Endothelial cell of umbilical vein (primary cell): ENCODE measurements at places on chromosomes 3 and 15.

DNA sequence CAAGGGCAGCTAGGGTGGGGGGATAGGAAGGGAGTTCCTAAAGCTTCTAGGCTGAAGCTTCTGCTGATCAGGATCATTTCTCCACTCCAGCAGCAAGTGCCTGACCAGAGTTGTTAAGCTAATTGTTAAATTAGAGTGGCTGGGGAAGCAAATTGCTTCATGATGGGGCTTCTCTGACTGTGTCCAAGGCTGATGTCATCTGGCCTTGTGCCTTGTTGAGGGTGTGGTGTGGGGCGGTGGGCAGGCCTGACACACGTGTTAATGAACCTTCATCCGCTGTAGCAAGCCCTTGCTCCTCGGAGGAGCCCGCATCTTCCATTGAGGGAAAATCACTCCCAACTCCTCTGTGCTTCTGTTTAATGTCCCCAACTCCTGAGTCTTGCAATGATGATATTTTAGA lies 84.3 kb upstream of the ROPN1 start:
- H3K27me3 ChIP-seq: peaks cover 2% of the 10 kb centered on the region
- DNase-seq: no peak
- H3K4me1 ChIP-seq: no peaks in the 10 kb centered on the region

DNA sequence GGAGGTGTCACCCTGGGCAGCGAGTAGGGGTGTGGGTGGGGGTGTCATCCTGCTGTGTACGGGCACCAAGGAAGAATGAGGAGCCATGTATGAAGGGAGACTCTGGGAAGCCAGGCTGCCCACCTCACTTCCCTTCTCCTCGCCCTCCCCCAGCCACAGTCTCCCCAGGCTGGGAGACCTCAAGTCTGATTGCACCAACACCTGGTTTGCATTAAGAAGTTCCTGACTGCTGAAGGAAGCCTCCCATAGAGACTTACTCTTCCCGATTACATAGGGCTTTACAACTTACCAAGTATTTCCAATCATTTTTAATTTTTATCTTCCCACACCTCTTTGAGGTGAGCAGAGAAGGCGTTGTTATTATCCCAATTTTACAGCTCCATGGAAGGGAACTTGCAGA lies 29.5 kb upstream of the SMAD3 start:
- no peaks in the 10 kb centered on the region for H3K36me3 ChIP-seq
- H3K4me1 ChIP-seq: peaks cover 19% of the 10 kb centered on the region
- no peak for DNase-seq
- H3K27ac ChIP-seq: no peak overlapping the region
- H3K27me3 ChIP-seq: no peaks in the 10 kb centered on the region
- H3K4me3 ChIP-seq: no peak overlapping the region

GRCh38 chr15:48458876-48459275 lies 127.6 kb downstream of the DUT start:
- H3K27me3 ChIP-seq: no peaks in the 10 kb centered on the region
- H3K4me3 ChIP-seq: no peak overlapping the region
- H3K4me1 ChIP-seq: peaks cover 12% of the 10 kb centered on the region
- H3K27ac ChIP-seq: no peak overlapping the region
- no peak for DNase-seq
- peaks cover 3% of the 10 kb centered on the region for H3K36me3 ChIP-seq

GRCh38 chr3:60536420-60536819 lies 714.8 kb downstream of the FHIT start:
- H3K4me3 ChIP-seq: no peak overlapping the region
- DNase-seq: no peak
- H3K27me3 ChIP-seq: no peaks in the 10 kb centered on the region
- no peaks in the 10 kb centered on the region for H3K4me1 ChIP-seq
- H3K36me3 ChIP-seq: no peaks in the 10 kb centered on the region
- H3K27ac ChIP-seq: no peak overlapping the region

GRCh38 chr3:8743911-8744310 lies 10.3 kb downstream of the CAV3 start:
- H3K27ac ChIP-seq: no peak overlapping the region
- H3K36me3 ChIP-seq: no peaks in the 10 kb centered on the region
- peaks cover 12% of the 10 kb centered on the region for H3K4me1 ChIP-seq
- no peak for DNase-seq
- H3K4me3 ChIP-seq: no peak overlapping the region
- no peaks in the 10 kb centered on the region for H3K27me3 ChIP-seq

- H3K27ac ChIP-seq: no peak overlapping the region
- no peaks in the 10 kb centered on the region for H3K36me3 ChIP-seq
- no peaks in the 10 kb centered on the region for H3K4me1 ChIP-seq
- H3K27me3 ChIP-seq: no peaks in the 10 kb centered on the region
- H3K4me3 ChIP-seq: no peak overlapping the region
These were observed 21.8 kb downstream of the NME9 start for GRCh38 chr3:138307899-138308298.

DNA sequence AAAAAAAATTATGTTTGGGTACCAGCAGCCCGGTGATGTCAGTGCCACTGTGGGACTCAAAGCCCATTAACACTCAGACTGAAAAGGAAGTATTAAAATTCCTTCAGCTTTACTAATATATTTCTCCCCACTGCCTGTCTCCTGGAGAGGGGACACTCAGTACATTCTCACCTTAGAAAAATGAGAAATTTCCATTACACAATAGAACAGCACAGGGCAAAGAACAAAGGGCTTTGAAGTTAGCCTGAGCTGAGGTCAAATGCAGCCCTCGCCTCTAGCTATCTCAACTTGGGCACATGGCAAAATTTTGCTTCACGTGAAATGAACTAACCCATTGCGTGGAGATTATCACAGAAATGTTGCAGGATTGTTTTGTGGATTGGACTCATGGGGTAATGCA lies 80.8 kb downstream of the RARB start:
- peak overlapping the region; percentile 98 for H3K27ac ChIP-seq
- peaks cover 3% of the 10 kb centered on the region for H3K36me3 ChIP-seq
- H3K4me1 ChIP-seq: peaks cover 28% of the 10 kb centered on the region
- H3K4me3 ChIP-seq: no peak overlapping the region

DNA sequence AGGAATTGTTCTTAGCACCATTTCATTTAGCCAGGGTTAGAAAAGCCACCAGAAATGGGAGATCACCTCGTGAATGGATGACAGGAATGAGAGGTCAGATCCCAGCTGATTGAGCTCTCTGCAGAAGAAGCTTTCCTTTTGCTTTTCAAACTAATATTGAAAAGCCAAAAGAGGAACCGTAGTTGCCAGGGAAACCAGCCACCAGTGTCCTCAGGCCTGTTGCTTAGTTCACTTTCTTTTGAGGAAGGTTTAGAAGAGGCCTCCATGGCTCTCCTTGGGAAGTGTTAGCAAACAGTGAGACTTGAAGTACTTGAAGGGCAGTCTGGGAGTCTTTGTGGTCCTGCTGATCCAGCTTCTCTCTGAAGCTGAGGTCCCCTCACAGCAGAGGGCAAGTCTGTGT lies 7.4 kb upstream of the CCK start:
- no peak overlapping the region for H3K4me3 ChIP-seq
- peaks cover 12% of the 10 kb centered on the region for H3K27me3 ChIP-seq
- no peaks in the 10 kb centered on the region for H3K4me1 ChIP-seq
- no peak overlapping the region for H3K27ac ChIP-seq
- DNase-seq: no peak
- no peaks in the 10 kb centered on the region for H3K36me3 ChIP-seq

- H3K4me3 ChIP-seq: no peak overlapping the region
- H3K27ac ChIP-seq: no peak overlapping the region
- peaks cover 2% of the 10 kb centered on the region for H3K27me3 ChIP-seq
- H3K4me1 ChIP-seq: no peaks in the 10 kb centered on the region
- H3K36me3 ChIP-seq: no peaks in the 10 kb centered on the region
These were observed 11.2 kb downstream of the RTP3 start for GRCh38 chr3:46508850-46509591.

GRCh38 chr3:72590732-72591221 lies 257.5 kb downstream of the SHQ1 start:
- no peaks in the 10 kb centered on the region for H3K27me3 ChIP-seq
- no peaks in the 10 kb centered on the region for H3K36me3 ChIP-seq
- no peak for DNase-seq
- no peak overlapping the region for H3K4me3 ChIP-seq
- H3K27ac ChIP-seq: no peak overlapping the region

GRCh38 chr15:82933576-82933975 lies 18.9 kb downstream of the HOMER2 start:
- no peak overlapping the region for H3K4me3 ChIP-seq
- no peak overlapping the region for H3K27ac ChIP-seq
- H3K36me3 ChIP-seq: no peaks in the 10 kb centered on the region
- no peaks in the 10 kb centered on the region for H3K4me1 ChIP-seq
- DNase-seq: no peak
- H3K27me3 ChIP-seq: no peaks in the 10 kb centered on the region

- no peaks in the 10 kb centered on the region for H3K4me1 ChIP-seq
- H3K27me3 ChIP-seq: no peaks in the 10 kb centered on the region
These were observed 302.8 kb upstream of the LYSMD4 start for GRCh38 chr15:100036015-100036414.

- no peak overlapping the region for H3K4me3 ChIP-seq
- H3K4me1 ChIP-seq: no peaks in the 10 kb centered on the region
- no peak overlapping the region for H3K27ac ChIP-seq
- H3K36me3 ChIP-seq: no peaks in the 10 kb centered on the region
- H3K27me3 ChIP-seq: no peaks in the 10 kb centered on the region
These were observed 34.9 kb downstream of the SLC2A2 start for GRCh38 chr3:170991664-170992063.

DNA sequence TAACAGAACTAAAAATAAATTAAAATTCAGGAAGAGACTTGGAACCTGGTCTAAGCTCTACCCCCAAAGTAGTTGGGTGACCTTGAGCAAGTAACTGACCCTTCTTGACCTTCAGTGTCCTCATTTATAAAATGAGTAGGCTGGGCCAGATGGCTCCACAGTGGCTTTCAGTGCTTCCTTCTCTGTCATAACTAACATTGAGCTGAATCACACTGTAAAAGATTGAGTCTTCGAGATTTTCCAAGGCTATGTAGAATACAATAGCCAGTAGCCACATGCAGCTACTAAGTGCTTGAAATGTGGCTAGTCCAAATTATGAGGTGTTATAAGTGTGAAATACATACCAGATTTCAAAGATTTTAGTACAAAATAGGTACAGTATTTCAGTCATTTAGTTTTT lies 313.3 kb downstream of the MECOM start:
- H3K4me3 ChIP-seq: no peak overlapping the region
- no peak overlapping the region for H3K27ac ChIP-seq
- no peaks in the 10 kb centered on the region for H3K36me3 ChIP-seq
- no peak for DNase-seq

DNA sequence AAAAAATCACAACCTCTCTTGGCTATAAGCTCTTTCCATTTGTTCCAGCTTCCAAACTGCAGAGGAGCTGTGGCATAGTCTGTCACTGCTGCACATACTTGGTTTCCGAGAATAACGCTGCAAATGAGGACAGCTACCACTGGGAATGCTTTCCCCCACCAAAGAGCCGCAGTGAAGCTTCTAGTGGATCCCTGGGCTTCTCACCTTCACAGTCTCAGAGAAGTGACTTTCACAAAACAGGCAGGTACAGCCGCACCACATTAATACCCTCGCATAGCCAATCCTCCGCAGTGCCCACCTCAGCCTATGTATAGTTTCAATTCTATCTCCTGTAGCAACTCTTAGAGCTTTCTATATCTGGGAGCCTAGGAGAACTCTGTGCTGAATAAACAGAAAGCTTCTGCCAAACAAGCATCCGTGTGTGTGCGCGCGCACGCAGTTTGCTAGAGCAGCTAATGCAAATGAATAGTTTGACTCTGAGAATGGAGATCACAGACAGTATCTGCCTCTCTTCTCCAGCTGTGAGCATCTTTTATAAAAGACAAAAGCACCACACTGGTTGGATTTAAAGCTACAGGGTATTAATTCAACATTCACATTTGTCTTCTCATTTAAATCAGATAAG lies 81.9 kb upstream of the PLXND1 start:
- peak; percentile 36 for DNase-seq
- H3K27me3 ChIP-seq: no peaks in the 10 kb centered on the region
- H3K4me3 ChIP-seq: no peak overlapping the region
- H3K4me1 ChIP-seq: no peaks in the 10 kb centered on the region
- no peak overlapping the region for H3K27ac ChIP-seq

DNA sequence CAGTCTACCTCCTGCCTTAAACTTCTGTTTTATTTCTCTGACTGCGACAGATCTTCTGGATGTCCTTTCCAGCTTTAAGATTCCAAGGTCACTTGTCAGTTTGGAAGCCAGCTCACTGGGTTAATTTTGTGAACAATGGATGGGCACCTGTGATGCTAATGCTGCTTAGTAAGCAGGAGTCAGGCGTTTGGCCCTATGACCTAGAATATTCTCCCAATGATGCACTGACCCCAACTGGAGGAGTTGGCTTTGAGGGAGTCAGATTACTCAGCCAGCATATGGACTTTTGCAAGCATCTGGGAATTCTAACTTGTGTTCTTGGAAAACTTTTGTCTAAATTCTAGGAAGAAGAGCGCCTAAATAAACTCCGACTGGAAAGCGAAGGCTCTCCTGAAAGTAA lies 28.1 kb downstream of the HACD3 start:
- DNase-seq: no peak
- no peak overlapping the region for H3K27ac ChIP-seq
- no peaks in the 10 kb centered on the region for H3K27me3 ChIP-seq
- H3K4me3 ChIP-seq: no peak overlapping the region

GRCh38 chr3:183517607-183518006 lies 37.9 kb downstream of the KLHL6 start:
- no peaks in the 10 kb centered on the region for H3K36me3 ChIP-seq
- H3K27me3 ChIP-seq: no peaks in the 10 kb centered on the region
- H3K4me1 ChIP-seq: no peaks in the 10 kb centered on the region

DNA sequence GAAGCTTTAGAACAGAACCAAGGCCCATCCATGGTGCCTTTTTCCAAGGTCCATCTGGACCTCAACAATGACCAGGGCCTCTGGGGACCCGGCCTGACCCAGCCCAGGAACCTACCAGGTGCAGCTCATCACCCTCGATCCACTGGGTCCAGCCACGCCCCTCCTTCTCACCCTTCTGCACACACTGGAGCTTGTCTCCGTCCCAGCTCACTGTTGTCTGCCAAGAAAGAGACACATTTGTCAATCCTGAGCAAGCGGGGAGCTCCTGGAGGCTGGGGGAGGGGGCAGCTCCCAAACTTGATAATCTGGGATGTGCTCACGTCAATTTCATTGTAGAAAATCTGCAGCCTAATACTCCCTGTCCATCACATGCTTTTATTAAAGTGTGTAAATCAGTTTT lies 21.2 kb downstream of the RBP1 start:
- H3K36me3 ChIP-seq: no peaks in the 10 kb centered on the region
- no peak overlapping the region for H3K27ac ChIP-seq
- no peak for DNase-seq
- H3K27me3 ChIP-seq: no peaks in the 10 kb centered on the region
- no peaks in the 10 kb centered on the region for H3K4me1 ChIP-seq
- H3K4me3 ChIP-seq: no peak overlapping the region

DNA sequence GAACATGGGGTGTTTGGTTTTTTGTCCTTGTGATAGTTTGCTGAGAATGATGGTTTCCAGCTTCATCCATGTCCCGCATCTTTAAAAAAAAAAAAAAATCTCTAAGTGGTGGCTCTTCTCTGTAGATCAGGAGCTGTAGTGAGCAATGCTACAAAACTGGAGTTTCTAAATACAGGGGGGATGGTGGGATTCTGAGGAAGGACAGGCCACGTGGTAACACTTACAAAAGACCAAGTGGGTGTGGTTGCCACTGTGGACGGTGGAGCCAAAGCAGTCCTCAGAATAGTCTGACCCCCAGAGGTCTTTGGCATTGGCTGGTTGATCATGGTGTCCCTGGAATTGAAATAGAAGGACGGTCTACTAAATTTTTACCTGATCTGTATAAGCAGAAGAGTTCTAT lies 7.7 kb downstream of the CCRL2 start:
- no peak overlapping the region for H3K27ac ChIP-seq
- H3K27me3 ChIP-seq: no peaks in the 10 kb centered on the region
- no peaks in the 10 kb centered on the region for H3K36me3 ChIP-seq
- no peak overlapping the region for H3K4me3 ChIP-seq
- peaks cover 21% of the 10 kb centered on the region for H3K4me1 ChIP-seq

GRCh38 chr3:170278627-170279026 lies 56.4 kb downstream of the PRKCI start:
- no peaks in the 10 kb centered on the region for H3K27me3 ChIP-seq
- H3K36me3 ChIP-seq: no peaks in the 10 kb centered on the region
- no peak overlapping the region for H3K4me3 ChIP-seq
- no peak for DNase-seq
- H3K4me1 ChIP-seq: peaks cover 9% of the 10 kb centered on the region
